ENCODE measurements at places on chromosomes 4 and X.

DNA sequence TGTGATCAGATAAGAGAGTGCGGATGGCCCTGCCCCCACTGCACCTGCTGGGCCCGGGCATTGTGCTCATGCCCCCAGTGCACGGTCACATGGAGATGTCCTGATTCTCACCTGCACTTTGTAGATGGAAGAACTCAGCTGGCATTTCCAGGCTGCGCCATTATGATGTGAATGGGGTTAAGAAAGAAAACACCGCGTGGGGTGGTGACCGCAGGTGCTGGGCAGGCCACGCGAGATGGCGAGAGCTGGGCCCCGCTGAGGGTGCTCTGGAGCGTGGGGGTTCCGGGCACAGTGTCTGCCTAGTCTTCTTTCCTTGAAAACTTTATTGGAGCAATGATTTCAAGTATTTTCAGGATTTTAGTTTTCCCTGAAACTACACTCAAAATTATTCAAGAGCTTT, 17.8 kb upstream of the HGFAC start:
- no peak for DNase-seq

- no peak for DNase-seq
Measured at GRCh38 chrX:37347420-37347819, 1.7 kb upstream of the PRRG1 start.

DNA sequence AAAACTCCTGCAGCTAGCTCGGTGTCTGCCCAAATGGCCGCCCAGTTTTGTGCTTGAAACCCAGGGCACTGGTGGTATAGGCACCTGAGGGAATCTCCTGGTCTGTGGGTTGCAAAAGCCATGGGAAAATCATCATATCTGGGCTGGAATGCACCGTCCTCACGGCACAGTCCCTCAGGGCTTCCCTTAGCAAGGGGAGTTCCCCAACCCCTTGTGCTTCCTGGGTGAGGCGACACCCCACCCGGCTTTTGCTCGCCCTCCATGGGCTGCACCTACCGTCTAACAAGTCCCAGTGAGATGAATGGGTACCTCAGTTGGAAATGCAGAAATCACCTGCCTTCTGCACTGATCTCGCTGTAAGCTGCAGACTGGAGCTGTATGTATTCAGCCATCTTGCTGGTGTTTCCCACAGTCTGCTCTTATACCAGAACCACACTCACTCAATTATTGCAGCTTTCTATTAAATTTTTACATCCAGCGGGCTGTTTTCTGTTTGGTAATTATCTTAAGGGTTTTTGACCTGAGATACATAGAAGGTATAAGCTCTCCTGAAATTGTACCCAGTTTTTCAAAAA, 36.7 kb upstream of the NPNT start:
- no peak for DNase-seq

DNA sequence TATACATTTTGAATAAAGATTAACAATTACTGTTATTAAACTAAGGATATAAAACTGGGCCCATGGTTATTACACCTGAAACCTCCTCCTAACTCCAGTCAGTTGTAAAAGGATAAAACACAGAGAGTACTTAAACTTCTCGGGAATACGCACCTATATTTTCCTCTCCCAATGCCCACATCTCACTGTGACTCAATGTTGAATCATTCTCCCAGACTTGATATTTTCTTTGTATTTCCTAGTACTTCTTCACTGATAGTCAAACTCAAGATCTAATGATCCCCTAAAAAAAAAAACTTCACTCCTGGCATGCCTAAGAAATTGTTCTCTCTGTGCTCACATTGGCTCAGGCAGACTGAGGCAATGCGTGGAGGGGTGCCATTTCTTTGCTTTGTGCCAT, 212.5 kb upstream of the DKK2 start:
- DNase-seq = no peak

- no peak for DNase-seq
Measured at GRCh38 chr4:123972031-123972430, 575.4 kb downstream of the SPRY1 start.

DNA sequence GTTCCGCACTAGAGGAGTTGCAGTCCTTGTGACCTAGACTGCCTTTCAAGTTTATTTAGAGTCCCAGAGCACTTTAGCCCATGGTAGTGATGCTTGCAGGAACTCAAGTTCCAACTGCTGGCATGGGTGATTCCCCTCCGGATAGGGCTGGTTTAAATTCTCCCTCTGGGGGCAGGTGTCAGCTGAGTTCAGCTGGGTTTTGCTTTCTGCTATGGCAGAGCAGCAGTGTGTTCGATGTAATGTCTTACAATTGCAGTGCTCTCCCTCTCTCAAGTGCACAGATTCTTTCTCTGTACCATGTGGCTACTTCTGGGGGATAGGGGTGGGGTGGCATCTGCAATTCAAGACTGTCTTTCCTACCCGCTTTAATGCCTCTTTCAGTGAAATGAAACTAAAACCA, 164.8 kb upstream of the ZIC3 start:
- no peak for DNase-seq

- DNase-seq = no peak
Measured at GRCh38 chr4:122665161-122665929, 44.5 kb upstream of the IL21 start.

- no peak for DNase-seq
Measured at GRCh38 chr4:155999725-156000124, 46.1 kb upstream of the CTSO start.

- DNase-seq = no peak
Measured at GRCh38 chr4:114081783-114082182, 102.3 kb upstream of the ARSJ start.

DNA sequence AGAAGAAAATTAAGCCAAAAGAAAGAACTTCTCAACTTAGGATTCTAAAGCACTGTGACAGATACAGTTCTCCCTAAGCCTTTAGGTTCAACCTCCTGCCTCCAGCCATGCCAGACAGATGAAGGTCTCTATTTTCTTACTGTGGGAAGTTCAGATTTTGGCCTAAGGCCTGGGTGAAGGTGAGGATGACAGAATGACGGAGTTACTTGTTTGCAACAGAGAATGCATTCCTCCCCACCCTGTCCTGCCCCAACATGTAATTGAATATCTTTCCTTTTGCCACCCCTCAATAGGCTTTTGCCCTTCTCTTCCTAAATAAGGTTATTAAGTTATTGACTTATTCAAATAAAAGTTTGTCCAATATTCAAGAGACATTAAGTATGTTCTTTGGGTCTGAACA, 25.6 kb downstream of the SLC16A2 start:
- DNase-seq = no peak

DNA sequence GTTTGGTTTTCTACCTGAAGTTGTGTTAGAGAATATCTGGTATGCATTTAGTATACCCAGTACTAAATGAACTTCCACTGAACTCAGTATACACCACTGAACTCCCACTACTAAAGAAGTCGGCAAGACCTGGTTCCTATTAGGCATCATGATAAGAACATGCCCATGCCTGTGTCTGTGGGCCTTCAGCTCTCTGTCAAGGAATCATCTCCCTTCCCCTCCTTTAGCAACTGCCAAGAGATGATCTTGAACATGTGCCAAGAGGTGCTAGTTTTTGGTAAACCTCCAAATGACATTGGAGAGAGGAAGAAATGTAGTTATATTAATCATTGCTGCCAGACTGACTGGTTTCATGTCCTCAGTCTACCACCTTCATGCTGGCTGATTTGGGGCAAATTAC, 113.2 kb downstream of the ATP10D start:
- DNase-seq = no peak

All from CD4-positive, alpha-beta T cell treated with Interleukin-6 for 4 hours (primary cell).